ENCODE measurements at places on chromosomes 1 and 21.

DNA sequence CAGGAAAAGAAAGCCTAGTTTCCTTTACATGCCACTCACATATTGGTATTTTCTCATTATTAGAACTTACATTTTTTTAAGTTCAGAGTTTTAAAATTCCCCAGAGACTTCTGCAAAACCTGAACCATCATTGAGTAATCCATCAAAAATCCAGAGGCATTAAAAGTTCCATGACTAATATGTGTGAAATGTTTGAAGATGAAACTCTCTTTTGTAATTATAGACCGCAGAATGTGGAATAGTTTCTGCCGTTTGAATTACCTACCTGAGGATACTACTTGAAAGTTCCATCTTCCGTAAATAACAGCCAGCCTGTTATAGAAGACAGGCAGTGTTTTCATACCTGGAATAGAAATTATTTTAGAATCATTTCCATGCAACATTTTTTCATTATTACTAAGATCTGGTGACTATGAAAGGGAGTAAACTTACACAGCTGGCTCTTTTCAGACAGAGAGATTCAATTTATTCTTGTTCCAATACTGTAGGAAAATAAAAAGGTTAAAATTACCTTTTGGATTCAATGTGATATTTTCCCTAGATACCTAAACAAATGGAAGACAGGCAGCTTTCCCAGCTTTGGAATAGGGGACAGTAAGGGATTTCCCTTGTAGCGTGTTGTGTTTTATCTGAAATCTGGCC, 131.4 kb downstream of the ST6GALNAC5 start:
- DNase-seq: no peak

DNA sequence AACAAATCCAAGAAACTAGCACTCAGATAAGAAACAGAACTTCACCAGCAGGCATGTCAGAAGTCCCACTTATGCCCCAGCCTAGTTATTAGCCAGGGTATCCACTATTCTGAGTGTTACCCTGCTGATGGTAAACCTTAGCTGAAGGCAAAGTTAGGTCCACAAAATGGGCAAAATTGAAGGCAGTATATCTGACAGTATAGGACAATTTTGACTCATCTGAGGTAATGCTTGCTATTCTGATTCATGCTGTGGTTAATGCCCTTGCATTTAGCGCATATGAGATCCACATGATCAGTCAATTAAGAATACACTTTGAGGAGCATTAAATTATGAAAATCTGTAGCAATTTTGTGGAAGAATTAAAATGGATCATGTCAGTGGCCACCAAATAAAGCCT, 15.1 kb downstream of the IFI44 start:
- DNase-seq: no peak

DNA sequence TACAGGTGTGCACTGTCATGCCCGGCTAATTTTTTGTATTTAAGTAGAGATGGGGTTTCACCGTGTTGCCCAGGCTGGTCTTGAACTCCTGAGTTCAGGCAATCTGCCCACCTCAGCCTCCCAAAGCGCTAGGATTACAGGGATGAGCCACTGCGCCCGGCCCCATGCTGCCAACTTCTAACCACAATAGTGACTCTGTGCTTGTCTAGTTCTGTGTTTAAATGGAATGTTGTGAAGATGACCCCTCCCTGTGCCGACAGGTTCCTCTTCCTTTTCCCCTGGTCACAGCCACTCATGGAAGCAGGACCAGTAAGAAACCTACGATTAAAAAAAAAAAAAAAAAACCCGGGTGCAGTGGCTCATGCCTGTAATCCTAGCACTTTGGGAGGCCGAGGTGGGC, 4.7 kb downstream of the MAP1LC3C start:
- no peak for DNase-seq

DNA sequence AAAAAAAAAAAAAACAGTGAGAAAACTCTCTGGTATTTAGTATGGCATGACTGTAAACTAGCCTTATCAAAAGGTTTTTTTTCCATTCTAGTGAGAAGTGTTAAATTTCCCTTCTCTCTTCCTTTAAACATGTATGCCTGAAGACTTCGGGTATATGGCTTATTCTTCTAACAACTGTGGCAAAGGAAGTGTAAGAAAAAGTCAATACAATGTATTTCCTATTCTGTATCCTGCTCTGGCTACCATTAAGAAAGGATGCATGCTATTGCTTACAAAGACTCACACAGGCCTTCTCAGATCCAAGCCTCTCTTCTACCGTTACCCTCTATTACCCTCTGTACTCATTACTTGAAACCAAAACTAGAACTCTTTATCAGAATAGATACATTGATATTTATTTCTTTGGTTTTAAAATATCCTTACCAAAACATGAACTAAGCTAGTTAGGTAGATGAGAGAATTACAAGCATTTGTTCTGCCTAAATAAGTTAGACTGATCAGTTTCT, 8.4 kb downstream of the CEPT1 start:
- no peak for DNase-seq

DNA sequence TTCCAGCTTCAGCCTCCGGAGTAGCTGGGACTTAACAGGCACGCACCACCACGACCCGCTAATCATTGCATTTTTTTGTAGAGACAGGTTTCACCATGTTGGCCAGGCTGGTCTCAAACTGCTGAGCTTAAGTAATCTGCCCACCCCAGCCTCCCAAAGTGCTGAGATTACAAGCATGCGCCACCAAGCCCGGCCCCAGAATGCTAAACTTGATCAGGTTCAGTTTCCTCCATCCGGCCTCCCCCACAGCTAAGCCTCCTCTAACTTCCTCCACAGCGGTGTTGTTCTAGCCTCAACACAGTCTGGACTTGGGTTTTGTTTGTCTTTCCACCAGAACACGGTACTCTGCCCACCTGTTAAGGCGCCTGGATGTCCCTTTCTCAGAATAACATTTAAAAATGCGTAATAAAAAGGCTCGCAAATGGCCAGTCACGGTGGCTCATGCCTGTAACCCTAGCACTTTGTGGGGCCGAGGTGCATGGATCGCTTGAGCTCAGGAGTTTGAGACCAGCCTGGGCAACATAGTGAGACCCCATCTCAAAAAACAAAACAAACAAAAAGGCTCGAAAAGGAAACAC, 2.4 kb downstream of the PARP1 start:
- no peak for DNase-seq

- DNase-seq: no peak
These were observed 20.3 kb upstream of the PTGFRN start for GRCh38 chr1:116889380-116889779.

GRCh38 chr1:69739251-69739605, 171.5 kb downstream of the LRRC7 start:
- DNase-seq: no peak
